ENCODE measurements at places on chromosomes 5 and 9. TPM values are rescaled to one million over a fixed set of nuclear protein-coding genes. Genes with fewer than 3 reads are reported as not detected.
A peak's percentile ranks its signal among the peaks of the same experiment; 100 is the strongest.

- no peak overlapping the region for H3K4me3 ChIP-seq
- H3K4me1 ChIP-seq, result no peaks in the 10 kb centered on the region
- no peak for DNase-seq
- no peaks in the 10 kb centered on the region for H3K36me3 ChIP-seq
- peaks cover 5% of the 10 kb centered on the region for H3K27me3 ChIP-seq
- H3K27ac ChIP-seq, result no peak overlapping the region
Measured at GRCh38 chr5:157197086-157197485, 16.4 kb downstream of the ITK start.

The IFNW1 gene
- total RNA-seq, result not detected

GRCh38 chr9:112187404-112187803 lies 12.3 kb upstream of the SUSD1 start:
- H3K27ac ChIP-seq, result no peak overlapping the region
- DNase-seq, result no peak
- H3K4me1 ChIP-seq, result peaks cover 5% of the 10 kb centered on the region
- no peaks in the 10 kb centered on the region for H3K27me3 ChIP-seq
- H3K36me3 ChIP-seq, result no peaks in the 10 kb centered on the region

The RBM18 gene
- total RNA-seq, result 36.4 TPM

The CEP72 gene
- 33.3 TPM for total RNA-seq

GRCh38 chr5:31639481-31640411 lies 815 bp downstream of the PDZD2 start:
- H3K27me3 ChIP-seq, result peaks cover 11% of the 10 kb centered on the region
- H3K27ac ChIP-seq, result no peak overlapping the region
- DNase-seq, result no peak
- no peaks in the 10 kb centered on the region for H3K36me3 ChIP-seq

DNA sequence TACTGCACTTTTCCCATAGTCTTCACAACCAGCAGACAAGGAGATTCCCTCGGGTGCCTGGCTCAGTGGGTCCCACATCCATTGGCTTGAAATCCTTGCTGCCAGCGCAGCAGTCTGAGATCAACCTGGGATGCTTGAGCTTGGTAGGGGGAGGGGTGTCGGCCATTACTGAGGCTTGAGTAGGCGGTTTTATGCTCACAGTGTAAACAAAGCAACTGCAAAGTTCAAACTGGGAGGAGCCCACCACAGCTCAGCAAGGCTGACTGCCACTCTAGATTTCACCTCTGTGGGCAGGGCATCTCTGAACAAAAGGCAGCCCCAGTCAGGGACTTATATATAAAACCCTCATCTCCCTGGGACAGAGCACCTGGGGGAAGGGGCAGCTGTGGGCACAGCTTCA lies 512.3 kb upstream of the MPDZ start:
- no peaks in the 10 kb centered on the region for H3K4me1 ChIP-seq
- no peak overlapping the region for H3K27ac ChIP-seq
- H3K27me3 ChIP-seq, result no peaks in the 10 kb centered on the region
- no peak for DNase-seq
- H3K4me3 ChIP-seq, result no peak overlapping the region
- H3K36me3 ChIP-seq, result no peaks in the 10 kb centered on the region

GRCh38 chr9:134993416-134993815 lies 75.7 kb upstream of the FCN1 start:
- DNase-seq, result no peak
- no peaks in the 10 kb centered on the region for H3K4me1 ChIP-seq
- H3K27ac ChIP-seq, result no peak overlapping the region

DNA sequence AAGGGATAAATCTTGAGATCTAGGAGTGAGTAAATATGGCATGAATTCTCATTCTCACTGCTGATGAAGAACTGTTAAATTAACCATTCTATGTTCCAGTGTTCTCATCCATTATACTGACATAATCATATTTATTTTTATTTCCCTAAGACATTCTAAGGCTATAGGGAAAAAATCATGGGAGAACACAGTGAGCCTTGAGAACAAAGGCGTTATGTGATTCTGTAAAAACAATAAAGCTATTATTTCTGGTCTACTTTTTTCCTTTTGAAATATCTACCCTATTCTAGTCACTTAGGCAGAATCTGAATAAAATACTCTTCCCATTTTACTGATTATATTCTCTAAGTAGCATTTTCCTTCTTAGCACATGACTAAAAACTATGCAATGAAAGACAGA lies 155.7 kb upstream of the ADAMTS16 start:
- H3K27ac ChIP-seq, result no peak overlapping the region
- H3K4me1 ChIP-seq, result no peaks in the 10 kb centered on the region
- no peaks in the 10 kb centered on the region for H3K36me3 ChIP-seq
- DNase-seq, result no peak
- no peak overlapping the region for H3K4me3 ChIP-seq

DNA sequence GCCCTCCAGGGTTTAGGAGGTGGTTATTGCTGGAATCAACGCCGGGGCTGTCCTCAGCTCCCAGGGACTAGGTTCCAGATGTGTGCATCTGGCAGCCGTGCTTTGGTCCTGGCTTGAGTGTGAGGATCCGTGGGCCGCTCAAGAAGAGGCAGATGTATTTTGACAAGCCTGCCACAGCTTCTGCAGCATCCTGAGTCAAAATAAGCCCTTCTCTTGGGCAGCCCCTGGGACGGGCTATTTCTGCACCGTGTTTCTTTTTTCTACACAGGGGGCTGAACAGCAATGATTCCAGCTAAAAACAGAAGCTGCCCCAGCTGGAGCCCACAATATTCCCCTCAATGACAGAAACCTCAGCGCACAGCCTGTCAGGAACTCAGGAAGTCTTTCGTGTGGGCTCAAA lies 19.7 kb upstream of the CPLX2 start:
- H3K4me3 ChIP-seq, result no peak overlapping the region
- peaks cover 16% of the 10 kb centered on the region for H3K27me3 ChIP-seq
- H3K27ac ChIP-seq, result no peak overlapping the region
- H3K4me1 ChIP-seq, result no peaks in the 10 kb centered on the region
- no peak for DNase-seq
- H3K36me3 ChIP-seq, result no peaks in the 10 kb centered on the region

The NXNL2 gene
- not detected for total RNA-seq

The MPDZ gene
- 6.1 TPM for total RNA-seq

DNA sequence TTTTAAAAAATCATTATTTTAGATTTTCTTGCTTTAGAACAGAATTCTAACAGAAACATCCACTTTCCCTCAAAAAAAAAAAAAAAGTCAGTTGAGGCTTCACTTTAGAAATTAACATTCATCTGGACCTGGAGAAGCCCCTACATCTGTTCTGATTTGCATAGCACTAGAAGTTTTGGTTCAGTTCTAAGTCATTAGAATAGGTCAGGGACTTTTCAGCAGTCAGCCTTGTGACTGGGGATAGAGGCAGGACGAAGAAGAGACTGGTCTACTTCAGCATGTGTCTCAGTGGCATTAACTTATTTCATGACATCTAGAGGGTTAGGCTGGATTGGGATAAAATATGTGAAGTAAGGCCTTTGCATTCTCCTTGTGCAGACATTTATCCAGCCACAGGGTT lies 215.8 kb upstream of the DAB2 start:
- no peaks in the 10 kb centered on the region for H3K27me3 ChIP-seq
- no peak overlapping the region for H3K4me3 ChIP-seq
- no peak overlapping the region for H3K27ac ChIP-seq
- no peaks in the 10 kb centered on the region for H3K36me3 ChIP-seq

- H3K36me3 ChIP-seq, result peaks cover 74% of the 10 kb centered on the region
- H3K4me3 ChIP-seq, result no peak overlapping the region
- peaks cover 8% of the 10 kb centered on the region for H3K4me1 ChIP-seq
- H3K27ac ChIP-seq, result no peak overlapping the region
Measured at GRCh38 chr9:132327537-132327936, 27.2 kb downstream of the SETX start.

The RAD23B gene
- 134 TPM for total RNA-seq

The PTPN3 gene
- total RNA-seq, result 0.02 TPM

The CDKN2B-AS1 gene
- total RNA-seq, result not detected

The CYSRT1 gene
- total RNA-seq, result 0.60 TPM

DNA sequence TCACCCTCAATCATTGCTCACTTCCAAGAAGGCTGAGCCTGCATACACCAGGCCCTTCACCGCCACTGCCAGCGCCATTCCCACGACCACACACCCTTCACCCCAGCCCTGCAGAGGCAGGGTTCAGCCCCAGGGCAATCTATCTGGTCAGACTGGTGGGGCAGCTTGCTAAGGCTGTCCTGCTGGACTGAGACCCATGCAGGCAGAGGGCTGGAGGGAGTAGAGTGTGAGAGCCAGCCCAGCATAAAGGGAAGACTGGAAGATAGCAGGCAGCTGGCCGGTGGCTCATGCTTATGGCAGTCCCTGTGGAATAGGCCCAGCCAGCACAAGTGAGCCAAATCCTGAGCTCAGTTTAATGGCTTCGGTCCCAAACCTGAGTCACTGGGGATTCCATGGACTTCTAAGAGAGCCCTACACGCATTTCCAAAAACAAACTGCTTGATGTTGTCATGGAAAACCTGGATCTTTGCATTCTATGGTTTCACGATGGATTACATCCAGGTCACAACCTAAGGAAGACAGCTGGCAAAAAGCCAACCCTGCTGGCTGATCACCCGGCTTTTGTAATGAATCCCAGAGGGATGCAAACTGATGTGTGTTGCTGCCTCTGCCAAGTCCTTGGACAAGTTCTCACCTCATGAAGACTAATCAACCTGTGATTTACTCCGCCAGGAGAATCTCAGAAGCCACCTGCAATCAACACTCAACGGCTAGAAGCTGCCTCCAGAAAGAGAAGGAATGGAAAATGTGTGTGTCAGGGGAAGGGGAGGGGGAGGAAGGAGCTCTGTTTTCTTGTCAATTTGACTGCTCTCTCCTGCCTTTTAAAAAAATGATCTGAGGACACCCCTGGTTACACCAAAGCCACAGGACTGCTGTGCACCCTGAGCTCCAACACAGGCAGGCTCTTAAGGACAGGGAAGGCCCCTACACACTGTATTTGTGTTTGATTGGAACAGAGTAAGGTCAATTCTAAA lies 143.6 kb downstream of the LHFPL2 start:
- no peak overlapping the region for H3K27ac ChIP-seq
- H3K4me3 ChIP-seq, result no peak overlapping the region
- peaks cover 9% of the 10 kb centered on the region for H3K4me1 ChIP-seq
- no peak for DNase-seq
- H3K27me3 ChIP-seq, result no peaks in the 10 kb centered on the region
- H3K36me3 ChIP-seq, result no peaks in the 10 kb centered on the region

- DNase-seq, result no peak
- H3K4me3 ChIP-seq, result no peak overlapping the region
Measured at GRCh38 chr9:5873439-5873838, 17.2 kb upstream of the MLANA start.

DNA sequence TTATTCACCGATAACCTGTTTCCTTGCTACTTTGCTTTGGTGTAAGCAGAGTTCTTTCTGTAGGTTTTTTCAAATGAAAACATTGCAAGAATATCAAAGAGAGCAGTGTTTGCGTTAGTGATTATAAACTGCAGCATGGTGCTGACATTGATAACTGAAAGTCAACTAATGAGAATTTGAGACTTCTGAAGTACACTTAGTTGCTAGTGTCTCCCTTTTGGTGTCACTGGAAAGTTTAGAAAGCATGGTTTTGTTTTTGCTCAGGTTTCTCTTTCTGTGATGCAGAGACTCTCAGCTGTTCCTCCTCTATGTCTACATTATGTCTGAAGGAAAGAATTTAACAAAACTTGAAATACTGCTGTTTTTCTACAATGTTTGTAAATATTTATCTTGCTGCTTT lies 80.2 kb upstream of the ZNF169 start:
- peaks cover 57% of the 10 kb centered on the region for H3K36me3 ChIP-seq
- H3K4me3 ChIP-seq, result no peak overlapping the region
- H3K27me3 ChIP-seq, result no peaks in the 10 kb centered on the region
- H3K27ac ChIP-seq, result no peak overlapping the region
- no peak for DNase-seq

The PCDHGA9 gene
- 0.18 TPM for total RNA-seq

DNA sequence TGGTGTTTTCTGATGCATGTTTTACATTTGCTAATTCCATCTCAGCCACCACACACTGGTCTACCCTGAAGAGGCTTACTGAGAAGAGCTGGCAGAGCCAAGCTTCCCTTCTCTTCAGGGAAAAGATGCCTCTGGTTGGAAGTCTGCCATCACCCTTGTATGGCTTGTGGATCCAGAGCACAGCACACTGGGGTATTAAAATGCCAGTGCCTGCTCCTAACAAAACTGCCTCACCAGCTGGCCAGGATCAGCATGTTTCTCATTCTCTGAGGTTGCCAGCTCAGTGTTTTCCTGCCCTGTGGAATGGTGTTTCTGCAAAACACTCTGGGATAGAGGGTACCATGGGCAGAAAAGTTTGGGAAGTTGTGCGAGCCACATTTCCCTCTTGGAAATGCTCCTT lies 31.6 kb upstream of the ZNF618 start:
- no peak overlapping the region for H3K27ac ChIP-seq
- no peak for DNase-seq
- H3K27me3 ChIP-seq, result no peaks in the 10 kb centered on the region
- H3K4me3 ChIP-seq, result no peak overlapping the region
- no peaks in the 10 kb centered on the region for H3K4me1 ChIP-seq
- no peaks in the 10 kb centered on the region for H3K36me3 ChIP-seq

The PCDH12 gene
- total RNA-seq, result 0.04 TPM

DNA sequence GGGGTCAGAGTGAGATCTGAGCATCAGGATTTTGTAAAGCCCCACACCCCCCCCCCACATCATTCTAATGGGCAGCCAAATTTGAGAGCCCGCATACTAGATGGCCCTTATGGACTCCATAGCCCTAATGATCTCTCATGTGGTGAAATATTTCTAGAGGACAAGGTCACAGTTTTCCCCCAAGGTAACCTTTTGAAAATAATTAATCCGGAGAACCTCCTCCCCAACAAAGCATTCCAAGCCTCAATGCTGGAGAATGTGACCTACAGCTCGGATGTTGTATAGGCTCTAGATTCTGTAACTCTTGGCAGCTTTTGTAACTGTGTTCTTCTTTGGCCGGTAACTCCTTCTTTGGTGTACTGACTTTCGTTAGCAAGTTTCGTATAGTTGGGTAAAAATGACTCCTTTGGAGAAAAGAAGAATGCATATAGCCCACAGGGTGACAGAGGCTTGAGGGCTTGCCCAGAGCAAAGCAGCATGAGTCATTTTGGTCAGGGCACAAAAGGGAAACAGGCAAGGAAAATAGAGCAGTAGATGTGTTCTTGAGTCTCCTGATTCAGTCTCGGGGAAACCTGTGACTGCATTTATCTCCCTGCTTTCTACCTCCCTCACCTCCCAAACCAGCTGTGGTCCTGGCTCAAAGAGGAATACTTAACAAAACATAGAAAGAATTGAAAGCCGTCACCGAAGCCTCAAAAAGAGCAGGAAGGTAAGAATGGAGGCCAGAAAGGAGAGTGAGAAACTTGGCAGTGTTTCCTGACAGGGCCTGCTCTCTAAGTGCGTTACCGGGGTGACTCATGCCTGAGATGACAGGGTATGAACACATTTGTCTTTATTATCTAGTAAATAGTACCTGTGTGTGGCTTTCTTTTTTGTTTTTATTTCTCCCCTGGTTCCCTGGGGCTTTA lies 6.6 kb upstream of the XPA start:
- H3K27ac ChIP-seq, result no peak overlapping the region
- H3K27me3 ChIP-seq, result no peaks in the 10 kb centered on the region
- peak; percentile 27 for DNase-seq
- H3K4me3 ChIP-seq, result no peak overlapping the region
- no peaks in the 10 kb centered on the region for H3K36me3 ChIP-seq

The SLC46A2 gene
- total RNA-seq, result not detected

The CYLC2 gene
- not detected for total RNA-seq

- H3K4me1 ChIP-seq, result no peaks in the 10 kb centered on the region
- no peak for DNase-seq
- no peak overlapping the region for H3K27ac ChIP-seq
- H3K27me3 ChIP-seq, result peaks cover 10% of the 10 kb centered on the region
Measured at GRCh38 chr9:96612966-96613589, 6.6 kb downstream of the CDC14B start.

The ADGRD2 gene
- total RNA-seq, result not detected

The DMRT1 gene
- total RNA-seq, result not detected

Data from K562 (cell line).